ENCODE measurements at places on chromosomes 11 and 22.

DNA sequence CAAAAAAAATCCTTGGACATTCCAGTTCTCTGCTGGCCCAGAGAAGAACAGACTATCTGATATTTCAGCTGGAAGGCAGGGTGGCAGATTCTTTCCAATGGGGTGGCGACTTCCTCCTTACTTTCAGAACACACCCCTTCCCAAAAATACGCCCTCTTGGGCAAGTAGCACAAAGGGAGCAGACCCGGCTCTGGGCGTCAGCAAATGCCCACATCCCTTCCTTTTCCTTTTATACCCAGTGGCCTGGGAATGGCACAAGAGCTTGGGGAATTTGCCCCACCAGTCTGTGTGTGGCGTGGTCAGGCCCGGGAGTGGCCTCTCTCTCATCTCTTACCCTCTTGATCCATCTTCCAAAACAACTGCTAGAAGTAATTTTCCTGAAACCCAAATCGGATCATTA is 33.0 kb upstream of the NUP160 start:
- DNase-seq: no peak

DNA sequence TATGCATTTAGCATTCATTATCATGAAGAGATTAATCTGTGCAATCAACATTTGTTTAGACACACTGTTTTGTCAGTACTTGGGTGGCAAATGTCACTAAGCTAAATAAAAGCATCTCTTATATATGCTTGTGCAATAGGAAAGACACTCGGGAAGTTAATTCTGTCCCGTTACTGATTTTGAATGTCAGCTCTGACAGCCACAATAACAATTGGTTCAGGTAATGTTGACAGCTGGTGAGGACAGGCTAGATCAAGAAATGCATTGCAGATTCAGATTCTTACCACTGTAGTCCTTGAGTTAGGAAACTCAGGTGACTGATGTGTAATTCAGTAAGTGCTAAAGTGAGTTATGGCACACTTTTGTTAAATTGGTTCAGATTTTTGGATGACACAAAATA is 523.8 kb upstream of the FAT3 start:
- DNase-seq: no peak

GRCh38 chr11:120331301-120331996 is 4.8 kb upstream of the ARHGEF12 start:
- no peak for DNase-seq

DNA sequence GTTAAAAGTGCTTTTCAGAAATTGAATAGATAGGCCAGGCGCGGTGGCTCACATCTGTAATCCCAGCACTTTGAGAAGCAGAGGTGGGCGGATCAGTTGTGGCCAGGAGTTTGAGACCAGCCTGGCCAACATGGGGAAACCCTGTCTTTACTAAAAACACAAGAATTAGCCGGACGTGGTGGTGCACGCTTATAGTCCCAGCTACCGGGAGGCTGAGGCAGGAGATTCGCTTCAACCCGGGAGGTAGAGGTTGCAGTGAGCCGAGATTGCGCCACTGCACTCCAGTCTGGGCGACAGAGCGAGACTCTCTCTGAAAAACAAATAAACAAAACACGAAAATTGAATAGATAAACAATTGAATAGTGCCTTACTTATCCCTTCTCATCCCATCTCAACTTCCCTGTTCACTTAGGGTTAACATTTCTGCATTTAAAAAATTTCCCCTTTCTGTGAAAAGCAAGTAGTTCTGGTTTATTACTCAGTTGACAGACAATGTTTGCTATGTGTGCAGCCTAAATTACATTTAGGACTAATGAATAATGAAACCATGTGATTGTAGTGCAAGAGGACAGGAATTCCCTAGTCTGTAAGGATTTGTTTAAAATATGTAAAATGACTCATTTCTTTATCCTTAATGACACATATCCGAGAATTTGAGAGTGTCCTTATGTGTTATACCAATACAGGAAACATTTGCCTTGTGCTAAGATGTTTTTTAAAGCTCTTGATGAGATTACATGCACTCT is 6.0 kb downstream of the RNF169 start:
- no peak for DNase-seq

DNA sequence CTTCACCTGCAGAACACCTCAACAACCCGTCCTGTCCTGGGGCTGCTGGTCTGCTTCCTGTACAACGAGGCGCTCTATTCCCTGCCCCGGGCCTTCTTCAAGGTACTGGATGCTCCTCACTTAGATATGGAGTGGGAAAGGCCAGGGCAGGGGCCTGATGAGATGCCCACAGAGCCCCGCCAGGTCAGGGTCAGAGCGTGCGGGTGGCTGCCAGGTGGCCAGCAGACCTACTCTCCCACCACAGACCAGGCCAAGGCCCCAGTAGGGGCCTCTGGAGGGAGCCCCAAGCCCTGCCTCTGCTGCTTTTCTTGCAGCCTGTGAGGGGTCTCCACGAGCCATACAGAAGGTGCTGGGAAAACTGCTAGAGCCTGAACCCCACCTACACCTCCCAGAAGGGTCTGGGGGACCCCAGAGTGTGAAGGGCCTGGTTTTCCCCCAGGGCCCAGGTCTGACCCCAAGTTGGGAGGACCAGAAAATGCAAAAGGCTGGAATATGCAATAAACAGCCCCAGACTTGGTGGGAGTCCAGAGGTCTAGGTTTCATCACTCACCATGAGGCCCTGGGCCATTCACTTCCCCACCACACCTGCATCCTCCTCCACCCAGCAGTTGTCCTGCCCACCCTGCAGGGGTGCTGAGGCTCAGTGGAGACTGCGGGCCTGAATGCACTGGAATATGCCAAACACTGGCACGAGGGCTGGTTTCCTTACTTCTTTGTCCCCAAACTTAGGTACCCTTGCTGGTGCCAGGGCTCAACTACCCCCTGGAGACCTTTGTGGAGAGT is 14.7 kb downstream of the ZDHHC24 start:
- DNase-seq: no peak

GRCh38 chr11:129285402-129285786 is 90.3 kb upstream of the BARX2 start:
- DNase-seq: no peak

DNA sequence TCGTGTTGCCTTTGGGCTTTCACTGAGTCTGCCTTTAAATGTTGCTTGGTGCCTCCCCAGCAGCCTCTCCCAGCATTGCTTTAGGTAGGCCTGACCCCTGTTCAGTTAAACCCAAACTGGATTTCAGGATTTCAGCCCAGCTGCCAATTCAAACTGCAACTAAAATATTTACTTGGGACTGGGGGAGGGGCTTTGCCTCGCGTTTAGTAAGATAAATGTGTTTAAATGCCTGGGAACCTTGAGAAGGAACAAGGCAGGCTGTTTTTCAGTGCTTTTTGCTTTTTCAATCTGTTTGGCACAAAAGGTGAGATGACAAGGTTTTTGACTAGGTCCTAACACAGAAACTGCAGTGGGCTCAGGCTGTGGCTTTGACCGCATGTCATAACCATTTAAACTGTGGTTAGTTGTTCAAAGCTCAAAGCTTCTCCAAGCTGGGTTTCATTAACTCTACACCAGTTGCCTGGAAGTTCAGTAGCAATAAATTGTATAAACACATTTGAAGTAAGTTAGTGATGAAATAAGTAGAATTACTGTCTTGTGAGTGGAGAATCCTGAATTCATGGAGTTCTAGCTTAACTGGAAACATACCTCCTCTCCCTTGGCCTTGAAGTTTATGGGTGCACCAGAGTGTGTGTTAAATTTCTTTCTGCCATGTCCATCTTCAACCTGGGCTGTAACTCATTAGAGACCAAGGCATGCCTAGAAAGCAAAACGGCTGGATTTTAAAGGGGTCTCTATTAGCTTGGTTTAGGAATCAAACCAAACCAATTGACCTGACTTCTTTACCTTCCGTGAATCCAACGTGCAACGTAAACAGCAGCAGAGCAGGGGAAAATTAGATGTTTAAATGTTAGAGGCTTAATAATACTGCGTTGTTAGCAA is 3.6 kb downstream of the PKNOX2 start:
- no peak for DNase-seq

DNA sequence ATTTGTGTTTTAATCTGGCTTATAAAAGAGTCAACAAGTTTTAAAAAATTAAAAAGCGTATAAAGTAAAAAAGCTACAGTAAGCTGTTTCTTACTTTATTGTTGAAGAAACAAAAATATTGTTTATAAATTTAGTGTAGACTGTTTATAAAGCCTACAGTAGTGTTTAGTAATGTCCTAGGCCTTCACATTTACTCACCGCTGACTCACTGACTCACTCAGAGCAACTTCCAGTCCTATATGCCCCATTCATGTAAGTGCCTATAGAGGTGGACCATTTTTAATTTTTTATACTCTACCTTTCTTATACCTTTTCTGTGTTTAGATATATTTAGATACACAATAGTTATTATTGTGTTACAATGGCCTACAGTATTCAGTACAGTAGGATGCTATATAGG is 12.2 kb downstream of the MPPED2 start:
- DNase-seq: no peak

GRCh38 chr11:72421351-72421750 is 13.0 kb downstream of the CLPB start:
- DNase-seq: no peak

DNA sequence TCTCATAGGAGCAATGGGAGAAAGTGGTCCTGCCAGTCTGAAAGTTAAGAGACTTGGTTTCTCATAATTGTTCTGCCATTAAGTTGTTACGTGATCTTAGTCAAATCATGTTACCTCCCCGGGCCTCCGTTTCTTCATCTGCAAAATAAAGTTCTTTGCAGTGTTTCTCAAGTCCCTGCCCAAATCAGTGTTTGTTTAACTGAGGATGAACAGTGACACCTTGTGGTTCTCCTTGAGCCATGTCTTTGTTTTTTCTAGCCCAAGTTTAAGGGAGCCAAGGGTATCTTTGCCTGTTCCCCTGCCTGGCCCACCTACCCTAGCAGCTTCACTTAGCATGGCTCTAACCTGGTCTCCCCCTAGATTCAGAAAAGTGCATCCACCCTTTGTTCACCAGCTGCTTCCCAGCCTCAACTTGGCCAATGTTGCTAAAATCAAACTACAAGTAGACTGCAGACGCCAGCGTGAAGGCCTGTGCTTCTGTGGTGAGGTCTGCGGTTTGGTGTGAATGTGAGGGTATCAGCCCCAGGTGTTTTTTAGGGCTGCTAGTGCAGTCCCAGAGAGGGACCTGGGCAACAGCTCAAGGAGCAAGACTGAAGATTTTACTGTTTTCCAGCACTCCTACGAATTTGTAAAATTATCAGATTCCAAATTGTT is 35.5 kb downstream of the FZD4 start:
- DNase-seq: no peak

GRCh38 chr22:31734512-31734911 is 15.4 kb downstream of the PRR14L start:
- no peak for DNase-seq

DNA sequence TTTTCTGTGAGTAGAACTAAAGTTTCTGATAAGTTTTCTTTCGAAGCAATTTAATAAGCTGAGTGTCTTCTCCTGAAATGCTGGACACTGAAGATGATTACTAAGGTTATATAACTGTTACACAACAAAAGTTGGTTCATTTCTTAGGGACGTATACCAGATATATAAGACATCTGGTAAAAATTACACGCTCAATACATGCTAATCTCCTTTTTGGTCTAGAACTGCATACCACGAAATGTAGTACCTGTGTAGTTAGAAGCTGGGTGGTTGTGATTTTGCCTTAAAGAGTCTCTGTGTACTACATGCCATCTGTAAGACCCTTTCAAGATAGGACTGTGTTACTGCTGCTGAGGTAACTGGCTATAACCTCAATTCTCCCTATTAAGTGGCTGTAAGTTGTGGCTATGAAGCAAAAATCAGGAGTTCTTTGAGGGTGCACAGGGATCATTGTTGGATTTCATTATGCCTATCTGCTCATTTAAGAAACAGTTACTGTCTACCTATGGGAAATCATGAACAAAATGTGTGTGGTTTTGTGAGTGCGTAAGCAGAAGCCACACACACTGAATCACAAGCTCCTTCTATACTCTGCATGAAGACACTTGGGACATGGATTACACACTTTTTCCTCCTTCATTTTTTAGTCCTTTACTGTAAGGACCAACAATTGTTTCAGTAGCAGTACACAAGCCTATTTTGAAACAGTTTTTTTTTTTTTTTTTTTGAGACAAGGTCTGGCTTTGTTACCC is 195.9 kb downstream of the SWAP70 start:
- DNase-seq: no peak

DNA sequence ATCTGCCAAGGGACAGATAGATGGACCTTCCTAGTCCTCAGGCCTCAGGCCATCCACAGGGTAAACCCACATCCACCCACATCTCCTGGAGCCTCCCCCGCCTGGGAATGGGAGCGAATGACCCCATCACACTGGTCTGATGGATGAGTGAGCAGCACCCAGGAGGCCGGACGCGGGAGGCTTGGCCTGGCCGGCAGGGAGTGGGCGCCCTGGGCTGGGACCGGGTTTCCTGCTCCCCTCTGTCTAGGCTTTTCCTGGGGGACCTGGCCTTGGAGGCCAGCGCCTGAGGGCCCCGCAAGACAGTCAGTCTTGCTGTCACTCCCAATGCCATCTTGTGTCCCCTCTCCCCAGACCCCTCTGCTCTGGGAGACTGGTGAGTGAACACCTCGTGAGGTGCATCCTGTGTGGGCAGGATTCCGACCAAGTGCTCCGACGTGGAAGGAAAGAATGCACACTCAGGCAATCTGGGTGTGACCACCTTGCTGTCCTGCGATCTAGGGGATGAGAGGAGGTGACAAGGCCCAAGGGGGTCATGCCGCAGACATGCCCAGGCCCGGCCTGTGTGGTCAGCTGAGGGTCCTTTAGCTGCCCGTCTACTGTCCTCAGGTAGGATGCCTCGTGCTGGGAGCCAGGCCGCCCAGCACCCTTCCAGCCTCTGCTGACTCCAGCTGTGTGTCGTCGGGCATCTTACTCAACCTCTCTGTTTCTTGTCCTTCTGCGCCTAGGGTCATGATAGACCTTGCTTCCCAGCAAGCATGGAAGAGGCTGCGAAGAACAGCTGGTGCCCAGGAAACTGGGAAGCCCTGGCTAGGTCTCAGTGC is 26.5 kb upstream of the WNT7B start:
- no peak for DNase-seq

- DNase-seq: no peak
These were observed 512 bp downstream of the SH3BP1 start for GRCh38 chr22:37639771-37640590.

GRCh38 chr11:115894176-115894575 is 390.0 kb upstream of the CADM1 start:
- DNase-seq: no peak

DNA sequence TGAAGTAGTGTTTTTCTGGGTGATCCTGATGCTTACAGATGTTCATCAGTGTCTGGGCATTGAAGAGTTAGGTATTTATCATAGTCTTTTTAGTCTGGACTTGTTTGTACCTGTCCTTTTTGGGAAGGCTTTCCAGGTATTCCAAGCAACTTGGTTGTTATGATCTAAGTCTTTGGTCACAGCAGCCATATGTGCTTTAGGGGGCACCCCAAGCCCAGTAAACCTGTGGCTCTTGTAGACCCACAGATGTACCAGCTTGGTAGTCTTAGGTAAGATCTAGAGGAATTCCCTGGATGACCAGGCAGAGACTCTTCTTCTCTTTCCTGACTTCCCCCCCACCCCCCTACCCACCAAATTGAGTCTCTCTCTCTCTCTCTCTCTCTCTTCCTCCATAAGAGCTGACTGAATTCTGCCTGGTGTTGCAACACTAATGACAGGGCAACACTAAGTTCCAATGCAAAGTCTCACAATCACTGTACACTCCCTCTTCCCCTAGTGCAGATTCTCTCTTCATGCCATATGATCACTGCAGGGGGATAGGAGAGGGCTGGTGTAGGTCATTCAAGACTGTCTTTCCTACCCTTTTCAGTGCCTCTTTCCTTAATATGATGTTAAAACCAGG is 24.5 kb upstream of the MMP8 start:
- no peak for DNase-seq

Data from effector memory CD4-positive, alpha-beta T cell (primary cell).